CD4-positive, alpha-beta T cell (primary cell): ENCODE measurements at places on chromosomes 16 and 17.

DNA sequence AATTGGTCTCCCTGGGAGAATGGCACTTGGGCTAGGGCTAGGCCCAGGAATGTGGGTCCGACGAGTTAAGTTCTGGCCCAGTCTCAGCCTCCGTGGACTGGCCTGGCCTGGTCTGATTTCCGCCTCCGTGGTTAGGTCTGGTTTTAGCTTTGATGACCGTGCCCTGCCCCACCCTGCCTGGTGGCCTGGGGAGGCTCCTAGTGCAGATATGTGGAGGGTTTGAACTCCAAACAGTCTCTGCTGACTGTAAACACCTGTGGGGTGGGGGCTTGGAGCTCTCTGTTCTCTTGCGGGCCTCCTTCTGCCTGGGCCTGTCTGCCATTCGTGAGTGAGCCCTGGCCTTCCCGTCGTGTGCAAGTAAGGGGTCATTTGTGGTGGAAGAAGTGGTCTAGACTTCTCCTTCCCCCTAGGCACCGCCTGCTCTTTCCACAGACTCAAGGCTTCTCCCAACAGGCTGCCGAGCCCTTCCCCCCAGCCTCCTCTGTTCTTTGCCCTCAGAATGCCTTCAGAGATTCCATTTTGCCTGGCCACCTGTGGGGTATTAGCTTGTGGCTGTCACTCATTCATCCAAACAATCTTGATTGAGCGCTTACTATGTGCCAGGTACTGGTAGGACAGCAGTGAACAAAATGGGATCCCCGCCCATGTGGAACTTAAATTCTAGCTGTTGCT lies 1.6 kb downstream of the ATP6V0C start:
- no peaks in the 10 kb centered on the region for H3K27me3 ChIP-seq
- peak overlapping the region; percentile 71 for H3K4me3 ChIP-seq

DNA sequence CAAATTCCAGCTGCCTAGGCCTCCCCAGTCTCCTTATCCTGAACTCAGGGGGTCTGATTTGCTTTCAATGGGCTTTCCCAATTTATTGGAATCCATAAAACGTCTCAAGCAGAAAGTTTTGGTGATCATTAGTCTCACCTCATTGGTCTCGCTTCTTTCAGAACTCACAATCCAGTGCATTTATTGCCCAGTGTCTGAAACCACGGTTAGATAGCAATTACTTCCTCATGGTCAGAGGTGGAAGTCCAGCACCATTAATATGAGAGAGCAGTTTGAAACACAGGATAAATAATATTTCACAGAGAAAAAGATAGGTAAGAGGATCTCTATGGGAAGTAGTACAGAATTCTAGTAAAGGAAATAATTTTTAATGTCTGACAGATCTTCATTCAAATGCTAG lies 128.7 kb downstream of the TOX3 start:
- H3K4me1 ChIP-seq: no peaks in the 10 kb centered on the region
- H3K27ac ChIP-seq: no peak overlapping the region
- DNase-seq: no peak
- H3K4me3 ChIP-seq: no peak overlapping the region
- no peaks in the 10 kb centered on the region for H3K36me3 ChIP-seq

- H3K36me3 ChIP-seq: no peaks in the 10 kb centered on the region
- H3K4me1 ChIP-seq: no peaks in the 10 kb centered on the region
- H3K27ac ChIP-seq: no peak overlapping the region
- H3K27me3 ChIP-seq: no peaks in the 10 kb centered on the region
- DNase-seq: no peak
Measured at GRCh38 chr16:78258375-78259065, 159.1 kb downstream of the WWOX start.

DNA sequence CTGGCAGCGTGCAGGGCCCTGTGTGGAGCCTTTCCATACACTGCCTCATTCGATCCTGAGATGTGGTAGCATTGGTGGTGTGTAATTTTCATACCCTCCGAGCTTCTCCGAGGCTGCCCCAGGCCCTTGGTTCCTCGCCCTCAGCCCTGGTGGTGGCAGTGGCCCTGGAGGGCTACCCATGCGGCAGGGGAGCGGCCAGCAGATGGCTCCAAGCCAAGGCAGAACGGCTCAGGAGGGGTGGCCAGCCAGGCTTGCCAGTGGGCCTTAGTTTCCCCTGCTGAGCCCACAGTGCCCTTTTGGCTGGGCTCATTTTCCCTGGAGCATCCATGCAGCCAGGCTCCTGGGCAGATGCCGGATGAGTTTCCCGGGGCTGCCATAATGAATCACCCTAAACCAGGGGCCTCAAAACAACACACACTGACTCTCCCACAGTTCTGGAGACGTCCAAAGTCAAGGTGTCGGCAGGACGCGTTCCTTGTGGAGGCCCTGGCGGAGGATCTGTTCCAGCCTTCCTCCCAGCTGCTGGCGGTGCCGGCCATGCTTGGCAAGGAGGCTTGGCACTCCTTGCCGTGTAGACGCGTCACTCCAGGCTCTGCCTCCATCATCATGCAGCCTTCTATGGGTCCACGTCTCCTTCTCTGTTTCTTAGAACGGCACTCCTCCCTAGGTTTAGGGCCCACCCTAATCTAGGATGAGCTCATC lies 158.8 kb upstream of the GSE1 start:
- H3K4me1 ChIP-seq: peaks cover 25% of the 10 kb centered on the region
- no peak overlapping the region for H3K27ac ChIP-seq
- DNase-seq: no peak
- H3K27me3 ChIP-seq: peaks cover 3% of the 10 kb centered on the region

DNA sequence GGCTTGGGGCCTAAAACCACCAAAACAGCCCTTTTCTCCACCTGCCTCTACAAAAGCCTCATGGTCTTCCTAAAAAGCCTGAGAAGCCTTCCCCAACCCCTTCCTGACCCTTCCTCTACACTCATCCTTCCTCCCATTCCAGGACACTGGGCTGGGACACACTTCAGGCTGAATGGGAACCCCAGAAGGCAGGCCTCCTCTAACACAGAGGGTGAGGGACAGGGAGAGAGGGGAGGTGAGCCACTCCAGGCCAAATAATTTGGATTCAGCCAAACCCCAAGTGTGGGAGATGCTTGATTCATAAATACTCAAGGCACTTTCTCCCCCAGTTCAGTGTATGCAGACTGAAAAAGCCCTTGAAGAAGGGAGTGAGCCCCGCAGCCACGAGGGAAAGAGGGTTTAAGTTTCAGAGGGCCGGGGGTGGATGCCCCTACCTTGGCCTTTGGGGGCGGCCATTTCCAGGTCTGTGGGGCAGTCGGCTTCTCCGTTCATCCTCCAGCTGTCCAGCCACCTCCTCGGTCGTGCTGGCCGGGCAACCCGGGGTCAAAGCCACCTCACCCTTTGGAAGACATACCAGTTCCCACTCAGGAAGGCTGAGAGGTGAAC lies 1.6 kb downstream of the UBTF start:
- no peak for DNase-seq
- peaks cover 69% of the 10 kb centered on the region for H3K4me1 ChIP-seq
- H3K4me3 ChIP-seq: peak overlapping the region; percentile 71
- peaks cover 35% of the 10 kb centered on the region for H3K36me3 ChIP-seq
- peak overlapping the region; percentile 62 for H3K27ac ChIP-seq

DNA sequence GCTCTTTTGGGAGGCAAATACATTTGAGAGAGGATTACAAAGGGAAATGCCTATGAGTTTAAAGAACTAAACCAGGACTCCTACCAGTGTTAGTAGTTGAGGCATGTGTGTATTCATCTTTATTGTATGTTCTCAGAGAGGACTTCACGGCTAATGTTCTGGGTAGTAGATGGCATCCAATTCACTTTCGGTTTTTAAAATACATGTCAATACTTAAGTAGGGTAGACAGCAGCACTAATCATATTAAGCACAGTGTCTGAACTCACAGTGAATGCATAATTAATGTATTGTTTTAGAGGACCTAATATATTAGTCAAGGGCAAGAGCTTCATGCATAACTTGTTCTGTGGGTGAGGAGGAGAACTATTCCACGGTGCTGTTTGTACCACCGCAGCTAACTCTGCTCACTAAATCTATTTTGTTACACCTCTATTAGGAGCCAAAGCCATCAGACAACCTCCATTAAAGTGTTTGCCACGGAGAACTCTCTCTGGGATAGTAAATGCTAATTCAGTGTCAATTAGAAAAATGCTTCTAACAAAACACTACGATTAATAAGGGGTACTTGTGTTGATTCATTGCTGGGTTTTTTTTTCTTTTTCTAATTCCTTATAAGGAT lies 56.3 kb downstream of the COX10 start:
- DNase-seq: no peak
- H3K4me3 ChIP-seq: no peak overlapping the region
- H3K27me3 ChIP-seq: no peaks in the 10 kb centered on the region

GRCh38 chr16:6018848-6019489 lies 921.4 kb upstream of the EEF2KMT start:
- H3K36me3 ChIP-seq: no peaks in the 10 kb centered on the region
- DNase-seq: no peak
- H3K4me1 ChIP-seq: no peaks in the 10 kb centered on the region
- H3K27ac ChIP-seq: no peak overlapping the region
- H3K4me3 ChIP-seq: no peak overlapping the region

- H3K4me3 ChIP-seq: peak overlapping the region; percentile 35
- no peak overlapping the region for H3K27ac ChIP-seq
- H3K4me1 ChIP-seq: peaks cover 15% of the 10 kb centered on the region
- DNase-seq: no peak
Measured at GRCh38 chr17:30922235-30923030, 688 bp downstream of the ADAP2 start.

DNA sequence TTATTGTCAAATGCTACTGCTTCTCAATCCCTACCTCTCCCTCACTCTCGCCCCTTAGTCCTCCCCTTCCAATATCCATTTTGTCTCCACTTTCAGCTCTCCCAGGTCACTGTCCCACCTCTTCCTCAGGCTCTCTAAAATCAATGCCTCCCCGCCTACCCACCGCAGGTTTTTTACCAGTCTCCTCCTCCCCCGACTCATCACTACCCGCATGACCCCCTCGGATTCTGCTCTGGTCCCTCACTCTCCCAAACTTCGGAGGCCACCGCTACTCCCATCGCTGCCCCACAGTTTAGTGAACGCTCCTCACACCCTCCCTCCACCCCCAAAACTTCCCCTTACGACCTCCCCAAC lies 513 bp downstream of the CRLF3 start:
- peaks cover 5% of the 10 kb centered on the region for H3K36me3 ChIP-seq
- H3K27me3 ChIP-seq: no peaks in the 10 kb centered on the region
- H3K4me1 ChIP-seq: peaks cover 37% of the 10 kb centered on the region
- DNase-seq: no peak
- peak overlapping the region; percentile 87 for H3K4me3 ChIP-seq

GRCh38 chr17:6729531-6729930 lies 16.4 kb upstream of the SLC13A5 start:
- no peak overlapping the region for H3K27ac ChIP-seq
- H3K27me3 ChIP-seq: no peaks in the 10 kb centered on the region
- no peak for DNase-seq
- H3K36me3 ChIP-seq: no peaks in the 10 kb centered on the region

DNA sequence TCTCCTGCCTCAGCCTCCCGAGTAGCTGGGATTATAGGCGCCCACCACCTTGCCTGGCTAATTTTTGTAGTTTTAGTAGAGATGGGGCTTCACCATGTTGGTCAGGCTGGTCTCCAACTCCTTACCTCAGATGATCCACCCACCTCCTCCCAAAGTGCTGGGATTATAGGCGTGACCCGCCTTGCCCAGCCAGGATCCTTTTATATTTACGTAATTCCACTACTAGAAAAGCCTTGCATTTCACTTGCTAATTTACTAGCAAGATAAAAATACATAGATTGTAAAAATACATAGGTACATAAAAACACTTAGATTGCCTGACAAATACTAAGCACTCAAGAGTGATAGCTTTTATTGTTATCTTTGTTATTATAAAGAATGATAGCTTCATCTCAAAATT lies 47.5 kb downstream of the GDPD1 start:
- no peaks in the 10 kb centered on the region for H3K27me3 ChIP-seq
- no peaks in the 10 kb centered on the region for H3K4me1 ChIP-seq
